ENCODE measurements at places on chromosomes 4 and X. TPM values are rescaled to one million over a fixed set of nuclear protein-coding genes. Genes with fewer than 3 reads are reported as not detected.

The ARX gene
- total RNA-seq, result not detected

The GABRG1 gene
- under 0.01 TPM for total RNA-seq

The TMPRSS11D gene
- not detected for total RNA-seq

The TBX22 gene
- not detected for total RNA-seq

DNA sequence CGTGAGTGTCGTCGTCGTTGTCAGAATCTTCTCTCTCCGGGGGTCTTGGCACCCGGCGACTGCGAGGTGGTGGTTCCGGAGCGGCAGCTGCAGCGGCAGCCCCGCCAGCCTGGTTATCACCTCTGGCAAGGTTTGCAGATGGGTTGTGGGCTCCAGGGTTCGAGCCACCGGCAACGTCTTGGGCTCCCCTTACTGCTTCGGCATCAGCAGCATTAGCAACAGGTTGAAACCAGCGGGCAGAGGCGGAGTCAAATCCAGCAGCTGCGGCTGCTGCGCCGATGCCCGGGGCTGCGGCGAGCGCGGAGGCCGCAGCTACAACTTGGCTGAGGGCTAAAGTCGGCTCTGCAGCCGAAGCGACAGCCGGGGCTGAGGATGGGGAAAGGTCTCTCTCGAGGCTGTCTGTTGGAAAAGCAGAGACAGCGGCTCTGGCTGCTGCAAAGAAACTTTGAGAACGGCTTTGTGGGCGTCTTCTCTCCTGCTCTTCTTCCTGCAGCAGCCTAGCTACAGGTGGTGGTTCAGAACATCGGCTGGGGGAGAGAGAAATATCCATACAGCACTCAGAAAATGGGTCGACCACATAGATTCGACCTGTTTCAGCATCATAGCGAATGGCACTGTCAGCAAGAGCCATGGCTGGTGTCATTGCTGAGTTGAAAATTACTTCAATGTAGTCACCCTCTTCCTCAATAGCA lies 3.6 kb downstream of the IRS4 start:
- H3K27ac ChIP-seq, result no peak overlapping the region
- H3K4me3 ChIP-seq, result no peak overlapping the region
- peaks cover 18% of the 10 kb centered on the region for H3K27me3 ChIP-seq
- H3K4me1 ChIP-seq, result peaks cover 11% of the 10 kb centered on the region

DNA sequence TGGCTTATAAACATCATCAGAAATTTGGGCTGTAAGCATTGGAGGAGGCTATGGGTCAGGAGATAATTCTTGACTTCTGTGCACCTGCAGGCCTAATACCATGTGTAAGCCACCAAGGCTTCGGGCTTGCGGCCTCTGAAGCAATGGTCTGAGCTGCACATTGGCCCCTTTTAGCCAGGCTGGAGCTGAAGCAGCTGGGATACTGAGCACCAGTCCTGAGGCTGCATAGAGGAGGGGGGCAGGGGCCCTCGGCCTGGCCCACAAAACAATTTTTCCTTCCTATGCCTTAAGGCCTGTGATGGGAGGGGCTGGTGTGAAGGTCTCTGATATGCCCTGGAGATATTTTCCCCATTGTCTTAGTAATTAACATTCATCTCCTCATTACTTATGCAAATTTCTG lies 373.0 kb upstream of the HTR2C start:
- no peaks in the 10 kb centered on the region for H3K27me3 ChIP-seq
- DNase-seq, result no peak
- no peaks in the 10 kb centered on the region for H3K36me3 ChIP-seq
- no peak overlapping the region for H3K4me3 ChIP-seq

DNA sequence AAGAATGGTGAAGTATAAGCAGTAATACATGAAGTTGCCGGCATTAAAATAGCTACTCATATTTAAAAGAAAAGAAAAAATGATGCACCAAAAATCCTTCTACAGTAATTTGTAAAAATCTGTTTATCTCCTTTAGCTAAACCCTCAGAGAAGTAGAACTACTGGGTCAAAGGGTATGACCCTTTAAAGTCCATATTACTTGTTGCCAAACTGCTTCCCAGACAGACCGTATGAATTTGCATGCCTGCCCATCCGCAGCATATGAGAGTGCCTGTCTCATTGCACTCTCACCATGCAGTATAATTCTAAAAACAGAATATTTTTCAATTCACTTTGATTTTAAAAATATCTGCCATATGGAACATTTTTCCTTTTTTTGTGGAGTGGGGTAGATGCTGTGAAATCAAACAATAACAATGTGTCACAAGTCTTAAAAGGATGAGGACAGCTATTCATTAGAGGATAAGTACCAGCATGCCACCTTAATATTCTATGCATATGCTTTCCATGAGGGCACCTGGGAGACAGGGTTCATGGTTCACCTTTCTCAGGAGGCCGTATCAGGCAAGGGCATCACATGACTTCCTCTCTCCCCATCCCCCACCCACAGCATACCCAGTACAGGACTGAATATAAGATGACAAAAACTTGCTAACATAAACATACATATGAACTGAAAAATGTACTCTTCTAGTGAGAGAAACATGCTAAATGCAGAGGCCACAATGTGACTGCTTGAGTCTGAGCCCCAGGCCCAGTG lies 17.8 kb downstream of the ZDHHC9 start:
- no peak overlapping the region for H3K27ac ChIP-seq
- no peak overlapping the region for H3K4me3 ChIP-seq
- H3K27me3 ChIP-seq, result no peaks in the 10 kb centered on the region
- H3K36me3 ChIP-seq, result no peaks in the 10 kb centered on the region

DNA sequence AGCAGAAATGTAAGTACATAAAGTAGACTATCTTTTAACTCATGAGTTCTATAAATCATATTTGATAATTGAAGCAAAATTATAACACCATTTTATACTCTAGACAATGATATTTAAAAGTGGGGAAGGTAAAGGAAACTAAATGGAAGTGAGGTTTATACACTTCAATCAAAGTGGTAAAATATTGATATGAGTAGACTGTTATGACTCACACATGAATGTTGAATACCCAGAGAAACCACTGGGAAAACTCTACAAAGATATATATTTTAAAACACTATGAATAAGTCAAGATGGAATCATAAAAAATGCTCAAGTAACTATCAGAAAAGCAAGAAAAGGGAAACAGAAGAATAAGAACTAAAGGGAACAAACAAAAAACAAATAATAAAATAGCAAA lies 8.4 kb downstream of the VSIG1 start:
- H3K4me1 ChIP-seq, result no peaks in the 10 kb centered on the region
- H3K36me3 ChIP-seq, result no peaks in the 10 kb centered on the region
- no peak for DNase-seq
- H3K4me3 ChIP-seq, result no peak overlapping the region
- no peak overlapping the region for H3K27ac ChIP-seq

DNA sequence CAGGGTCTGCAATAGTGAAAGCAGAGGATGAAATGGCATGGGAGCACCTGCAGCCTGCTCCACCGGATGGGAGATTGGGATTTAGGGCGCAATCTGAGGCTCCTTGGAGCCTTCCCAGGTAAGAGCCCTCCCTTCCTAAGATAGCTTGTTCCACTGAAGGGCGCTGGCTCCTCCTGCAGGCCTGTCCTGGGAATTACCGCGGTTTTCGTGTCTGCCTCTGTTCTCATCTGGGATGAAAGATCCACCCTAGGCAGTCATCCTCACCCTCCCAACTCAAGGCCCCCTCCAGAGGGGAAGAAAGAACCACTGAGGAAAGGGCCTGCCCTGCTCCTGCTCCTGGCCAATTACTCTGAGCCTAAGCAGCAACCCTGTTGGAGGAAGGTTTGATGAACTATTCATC lies 547.5 kb downstream of the SMARCA1 start:
- H3K4me3 ChIP-seq, result no peak overlapping the region
- no peaks in the 10 kb centered on the region for H3K36me3 ChIP-seq
- no peak overlapping the region for H3K27ac ChIP-seq
- H3K4me1 ChIP-seq, result no peaks in the 10 kb centered on the region
- no peak for DNase-seq

DNA sequence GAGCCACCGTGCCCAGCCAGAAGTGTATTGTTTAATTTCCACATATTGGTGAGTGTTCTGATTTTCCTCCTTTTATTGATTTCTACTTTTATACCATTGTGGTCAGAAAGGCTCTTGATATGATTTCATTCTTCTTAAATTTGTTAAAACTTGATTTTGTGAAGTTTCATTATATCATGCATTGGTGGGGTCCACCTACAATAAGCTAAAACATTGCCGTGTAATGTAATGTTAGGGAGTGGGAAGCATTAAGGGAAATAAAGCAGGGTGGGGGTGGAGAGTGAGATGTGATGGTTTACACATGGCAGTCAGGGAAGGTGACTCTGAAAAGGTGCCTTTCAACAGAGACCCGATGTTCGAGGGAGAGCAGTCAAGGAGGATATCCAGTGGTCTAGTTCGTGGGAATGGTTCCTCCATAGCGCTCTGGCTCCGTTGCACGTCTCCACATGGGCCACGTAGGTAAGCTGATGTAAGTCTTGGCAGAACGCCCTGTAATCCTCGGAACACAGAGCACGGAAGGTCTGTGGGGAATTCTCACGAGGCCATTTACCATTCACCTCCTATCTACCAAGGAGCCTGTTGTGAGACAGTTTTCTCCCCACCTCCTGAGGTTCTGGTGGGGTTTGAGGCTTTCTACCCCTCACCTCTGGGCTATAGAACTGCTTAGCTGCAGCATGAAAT lies 7.7 kb upstream of the WDR13 start:
- no peaks in the 10 kb centered on the region for H3K36me3 ChIP-seq
- H3K4me1 ChIP-seq, result no peaks in the 10 kb centered on the region
- no peaks in the 10 kb centered on the region for H3K27me3 ChIP-seq
- DNase-seq, result no peak

DNA sequence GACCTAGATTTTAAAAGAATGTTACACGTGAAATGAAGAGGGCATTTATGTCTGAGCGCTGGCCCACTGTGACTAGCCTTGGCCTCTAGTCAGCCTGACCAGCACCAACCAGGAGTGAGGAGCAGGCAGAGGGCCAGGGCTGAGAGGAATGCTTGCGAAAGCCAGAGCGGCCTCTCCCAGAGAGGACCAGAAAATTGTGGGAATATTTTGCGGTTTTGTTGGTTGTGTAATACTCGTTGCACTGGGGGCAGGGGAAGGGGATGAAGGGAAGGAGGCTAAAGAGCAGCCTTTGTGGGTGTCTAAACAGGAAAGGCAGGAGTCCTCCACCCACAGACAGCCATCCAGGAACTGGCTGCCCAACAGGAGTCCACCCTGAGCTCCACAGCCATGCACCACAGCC lies 3.8 kb downstream of the GABRE start:
- H3K4me3 ChIP-seq, result no peak overlapping the region
- no peaks in the 10 kb centered on the region for H3K27me3 ChIP-seq
- peak overlapping the region; percentile 12 for H3K27ac ChIP-seq

GRCh38 chrX:120274958-120275357 lies 24.3 kb downstream of the ZBTB33 start:
- H3K4me1 ChIP-seq, result no peaks in the 10 kb centered on the region
- H3K36me3 ChIP-seq, result no peaks in the 10 kb centered on the region
- no peaks in the 10 kb centered on the region for H3K27me3 ChIP-seq
